ENCODE measurements at places on chromosomes 2 and 18.

DNA sequence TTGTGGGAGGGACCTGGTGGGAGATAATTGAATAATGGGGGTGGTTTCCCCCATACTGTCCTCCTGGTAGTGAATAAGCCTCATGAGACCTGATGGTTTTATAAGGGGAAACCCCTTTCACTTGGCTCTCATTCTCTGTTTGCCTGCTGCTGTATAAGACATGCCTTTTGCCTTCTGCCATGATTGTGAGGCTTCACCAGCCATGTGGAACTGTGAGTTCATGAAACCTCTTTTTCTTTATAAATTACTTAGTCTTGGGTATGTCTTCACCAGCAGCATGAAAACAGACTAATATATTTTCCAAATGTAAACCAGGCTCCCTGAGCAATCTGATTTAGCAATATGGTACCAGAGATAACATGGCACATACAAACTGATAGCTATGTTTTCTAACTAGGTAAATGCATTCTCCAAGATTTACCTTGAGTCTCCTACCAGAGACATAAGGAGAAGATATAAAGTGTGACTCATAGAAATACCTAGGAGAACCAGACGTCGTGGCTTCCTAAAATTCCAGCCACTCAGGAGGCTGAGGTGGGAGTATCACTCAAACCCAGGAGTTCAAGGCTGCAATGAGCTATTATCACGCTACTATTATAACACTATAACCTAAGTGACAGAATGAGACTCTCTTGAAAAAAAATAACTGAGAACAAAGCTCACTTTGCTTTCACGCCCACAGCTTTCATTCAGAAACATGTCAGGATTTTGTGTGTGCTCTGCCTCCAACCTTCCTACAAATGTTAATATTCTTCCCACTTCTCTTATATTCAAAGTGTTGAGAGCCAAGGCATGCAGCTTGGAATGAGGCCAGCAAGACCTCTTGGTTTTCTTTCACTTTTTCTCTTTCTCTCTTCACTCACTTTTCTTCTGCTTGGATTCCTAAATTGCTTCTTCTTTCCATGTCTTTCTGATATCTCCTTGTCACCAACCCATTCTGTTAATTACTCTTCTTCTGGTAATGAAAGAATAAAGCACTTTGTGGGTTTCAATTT, 263.9 kb upstream of the UBE2E3 start:
- no peak for DNase-seq
- H3K36me3 ChIP-seq = no peaks in the 10 kb centered on the region
- no peak overlapping the region for H3K4me3 ChIP-seq
- no peaks in the 10 kb centered on the region for H3K4me1 ChIP-seq

GRCh38 chr2:19872302-19872701, 29.5 kb downstream of the TTC32 start:
- DNase-seq = no peak
- H3K4me1 ChIP-seq = no peaks in the 10 kb centered on the region
- no peak overlapping the region for H3K4me3 ChIP-seq
- no peaks in the 10 kb centered on the region for H3K27me3 ChIP-seq
- H3K27ac ChIP-seq = no peak overlapping the region

GRCh38 chr18:35334821-35335220, 9.4 kb downstream of the ZNF24 start:
- peaks cover 55% of the 10 kb centered on the region for H3K36me3 ChIP-seq
- DNase-seq = no peak
- no peaks in the 10 kb centered on the region for H3K4me1 ChIP-seq

DNA sequence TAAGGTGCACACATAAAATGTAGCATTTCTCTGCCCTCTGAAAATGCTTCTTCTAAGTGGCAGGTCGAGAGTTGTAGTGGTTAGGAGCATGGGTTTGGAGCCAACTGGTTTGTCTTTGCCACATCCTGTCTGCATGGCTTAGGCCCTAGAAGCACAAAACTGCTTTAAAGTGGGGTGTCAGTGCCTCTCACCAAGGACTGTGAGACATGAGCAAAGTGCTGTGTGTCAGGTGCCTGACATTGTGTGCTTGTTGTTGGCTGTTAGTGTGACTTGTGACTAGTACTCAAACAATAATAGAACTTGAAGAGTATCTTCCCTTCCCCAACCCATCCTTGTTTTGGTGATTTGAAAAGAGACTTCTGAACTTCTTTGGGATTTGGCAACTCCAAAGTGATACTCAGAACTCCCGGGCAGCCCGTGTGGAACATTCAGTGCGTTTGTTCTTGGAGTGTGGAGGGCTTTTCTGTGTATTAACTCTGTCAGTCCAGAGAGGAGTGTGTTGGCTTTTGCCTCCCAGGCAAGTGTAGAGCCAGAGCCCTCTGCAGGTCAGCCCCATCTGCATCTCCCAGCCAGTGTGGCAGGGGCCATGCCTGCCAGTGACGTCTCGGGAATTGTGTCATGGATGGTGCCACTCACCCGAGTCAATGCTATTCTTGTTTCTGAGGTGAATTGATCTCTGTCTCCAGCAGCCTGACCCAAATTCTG, 5.0 kb downstream of the MGAT5 start:
- H3K27ac ChIP-seq = no peak overlapping the region
- no peak for DNase-seq
- no peaks in the 10 kb centered on the region for H3K4me1 ChIP-seq
- no peak overlapping the region for H3K4me3 ChIP-seq

GRCh38 chr2:133061874-133062593, 392.0 kb upstream of the LYPD1 start:
- no peak overlapping the region for H3K4me3 ChIP-seq
- no peaks in the 10 kb centered on the region for H3K27me3 ChIP-seq
- no peak for DNase-seq
- no peaks in the 10 kb centered on the region for H3K36me3 ChIP-seq
- no peaks in the 10 kb centered on the region for H3K4me1 ChIP-seq
- no peak overlapping the region for H3K27ac ChIP-seq
